ENCODE measurements at places on chromosomes 3 and 15.

DNA sequence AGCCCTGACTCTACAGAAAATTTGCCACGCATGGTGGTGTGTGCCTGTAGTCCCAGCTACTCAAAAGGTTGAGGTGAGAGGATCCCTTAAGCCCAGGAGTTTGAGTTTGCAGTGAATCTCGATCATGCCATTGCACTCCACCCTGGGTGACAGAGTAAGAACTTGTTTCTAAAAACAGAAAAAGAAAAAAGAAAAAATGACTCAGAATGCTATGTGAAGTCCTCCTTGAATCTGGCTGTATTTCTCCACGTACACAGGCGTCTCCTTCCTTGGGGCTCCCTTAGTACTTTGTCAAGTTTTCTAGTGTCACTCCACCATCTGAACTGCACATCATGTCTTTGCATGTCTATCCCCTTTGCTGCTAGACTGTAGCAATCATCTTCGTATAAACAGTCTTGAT lies 104.4 kb downstream of the LMLN start:
- DNase-seq, result no peak

- DNase-seq, result peak; percentile 41
Observed at GRCh38 chr3:39169712-39170111, 16.3 kb upstream of the CSRNP1 start.

- peak; percentile 44 for DNase-seq
Observed at GRCh38 chr3:107942244-107942643, 148.6 kb downstream of the CD47 start.

DNA sequence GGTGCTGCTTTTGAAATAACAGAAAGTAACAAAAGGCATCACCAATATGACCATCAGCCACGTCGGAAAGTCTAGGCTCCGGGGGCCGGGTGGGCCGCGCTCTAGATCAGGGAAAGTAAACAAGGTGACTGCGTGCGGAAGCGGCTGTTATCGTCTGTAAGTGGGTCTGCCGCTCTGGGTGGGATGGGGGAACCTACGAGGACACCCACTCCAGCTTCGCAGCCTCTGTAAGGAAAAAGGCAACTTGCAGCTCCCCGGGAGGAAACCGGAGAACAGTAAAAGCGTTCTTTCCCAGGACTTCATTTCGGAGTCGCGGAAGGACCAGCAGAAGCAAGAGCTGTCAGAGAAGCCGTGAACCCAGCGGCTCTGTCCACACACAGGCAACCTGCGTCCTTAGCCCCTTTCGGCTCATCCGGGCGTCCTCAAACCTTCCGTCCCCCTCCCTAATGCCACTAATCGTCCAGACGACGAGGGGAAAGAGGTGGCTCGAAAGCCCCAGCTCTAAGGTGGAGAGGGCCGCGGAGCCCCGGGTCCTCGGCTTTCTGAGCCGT lies 461 bp downstream of the XRN1 start:
- peak; percentile 73 for DNase-seq

DNA sequence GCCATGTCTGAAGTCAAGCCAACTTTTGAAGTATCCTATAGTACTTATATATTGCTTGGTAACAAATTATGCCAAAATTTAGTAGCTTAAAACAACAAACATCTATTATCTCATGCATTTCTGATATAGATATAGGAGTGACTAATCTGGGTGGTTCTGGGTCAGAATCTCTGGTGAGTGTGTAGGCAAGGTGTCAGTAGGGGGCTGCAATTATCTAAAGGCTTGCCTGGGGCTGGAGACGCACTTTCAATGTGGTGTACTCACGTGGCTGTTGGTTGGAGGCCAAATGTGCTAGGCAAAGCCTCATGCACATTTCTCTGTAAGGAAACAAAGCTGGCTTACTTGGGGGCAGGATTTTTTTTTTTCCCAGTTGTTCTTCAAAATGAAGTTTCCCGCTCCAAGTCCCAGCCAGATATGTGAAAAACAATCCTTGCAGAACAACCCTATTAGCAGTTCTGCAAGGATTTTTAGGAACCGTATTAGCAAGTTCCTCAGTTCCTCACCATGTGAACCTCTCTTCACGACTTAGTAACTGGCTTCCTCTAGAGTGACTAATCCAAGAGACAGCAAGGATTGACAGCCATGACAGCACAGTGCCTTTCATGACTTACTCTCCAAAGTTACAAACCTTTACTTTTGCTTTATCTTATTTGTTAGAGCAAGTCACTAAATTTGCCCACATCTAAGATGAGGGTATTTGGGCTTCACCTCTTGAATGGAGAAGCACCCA lies 25.8 kb downstream of the GREM1 start:
- peak; percentile 47 for DNase-seq

DNA sequence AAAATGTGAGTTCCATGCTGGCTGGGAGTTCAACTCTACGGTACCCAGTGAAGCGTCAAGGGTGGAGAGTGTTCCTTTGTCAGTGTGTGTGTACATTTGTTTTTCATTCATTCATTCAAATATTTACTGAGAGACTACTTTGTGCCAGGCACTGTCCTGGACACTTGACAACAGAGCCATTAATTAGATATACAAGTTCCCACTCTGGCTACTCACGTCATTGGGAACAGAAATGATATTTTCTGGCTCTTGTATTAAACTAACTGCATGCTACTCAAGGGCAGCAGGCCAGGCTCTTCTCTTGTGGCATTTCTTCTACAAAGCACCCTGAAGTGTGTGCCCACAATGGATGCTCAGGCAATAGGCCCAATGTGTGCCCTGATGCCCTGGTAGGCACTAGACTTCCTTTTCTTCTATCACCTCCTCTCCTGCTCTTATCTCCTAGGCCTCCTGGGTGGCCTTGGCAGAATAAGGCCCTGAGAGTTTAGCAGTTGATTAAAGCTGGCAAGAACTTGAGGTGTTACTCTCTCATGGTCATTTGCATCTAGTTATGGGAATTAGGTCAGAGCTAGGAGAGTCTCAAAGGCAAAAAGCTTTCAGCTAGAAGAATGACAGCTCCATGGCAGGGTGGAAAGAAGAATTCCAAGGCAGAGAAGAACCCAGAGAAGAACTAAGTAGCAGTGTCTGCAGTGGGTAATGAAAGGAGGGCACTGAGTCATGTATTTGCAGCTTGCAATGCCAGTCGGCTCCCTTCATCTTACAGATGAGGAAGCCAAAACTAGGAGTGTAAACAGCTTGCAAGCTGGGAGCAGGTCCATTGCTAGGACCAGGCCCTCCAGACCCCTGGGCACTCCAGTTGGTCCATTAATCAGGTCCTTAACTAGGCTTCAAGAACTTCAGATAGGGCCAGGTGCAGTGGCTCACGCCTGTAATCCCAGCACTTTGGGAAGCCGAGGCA lies 14.0 kb upstream of the SMAD3 start:
- no peak for DNase-seq

Data from suppressor macrophage treated with lipopolysaccharide for 1 hour (primary cell).